NCI-H510A (cell line): ENCODE measurements at places on chromosomes 4 and X.
A peak's percentile ranks its signal among the peaks of the same experiment; 100 is the strongest.

DNA sequence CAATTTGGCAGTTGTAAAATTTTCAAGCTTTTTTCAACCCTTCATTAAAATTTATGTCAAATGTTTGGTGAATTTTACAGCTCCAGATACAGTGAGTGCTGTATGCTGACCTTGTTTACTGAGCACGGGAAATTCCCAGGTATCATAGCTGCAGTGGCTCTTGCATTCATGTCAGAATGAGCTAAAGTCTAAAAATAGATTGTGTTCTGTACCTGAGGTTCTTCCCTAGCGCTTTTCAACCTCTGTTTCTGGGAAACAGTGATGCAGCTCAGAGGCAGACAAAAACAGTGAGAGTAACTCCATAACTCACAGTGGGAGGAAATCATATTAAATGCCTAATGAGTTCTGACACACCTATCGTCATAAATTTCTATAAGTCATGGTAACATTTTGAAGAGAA is 393.8 kb upstream of the GNPDA2 start:
- DNase-seq: peak; percentile 3

GRCh38 chrX:38880296-38880854 is 79.1 kb downstream of the MID1IP1 start:
- DNase-seq: peak; percentile 8

DNA sequence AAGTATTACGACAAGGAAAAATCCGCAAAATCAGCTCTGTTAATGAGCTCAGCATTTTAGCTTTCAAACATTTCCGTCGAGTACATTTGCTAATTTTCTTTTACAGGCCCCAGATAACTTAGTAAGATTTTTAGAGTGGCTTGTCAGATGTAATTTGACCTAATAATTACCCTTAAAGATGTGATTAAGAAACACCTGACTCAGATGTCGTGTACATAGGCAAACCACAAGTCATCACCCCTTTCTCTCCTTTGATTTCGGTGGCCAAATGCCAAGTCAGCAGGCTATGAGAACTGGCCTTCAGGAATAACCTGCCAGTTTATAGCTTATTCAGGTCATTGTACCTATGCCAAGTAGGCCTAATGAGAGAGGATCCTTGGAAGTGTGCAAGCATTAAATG is 369.6 kb downstream of the PCDH7 start:
- DNase-seq: peak; percentile 19

GRCh38 chrX:69229436-69229835 is 64.2 kb upstream of the PJA1 start:
- no peak for DNase-seq

DNA sequence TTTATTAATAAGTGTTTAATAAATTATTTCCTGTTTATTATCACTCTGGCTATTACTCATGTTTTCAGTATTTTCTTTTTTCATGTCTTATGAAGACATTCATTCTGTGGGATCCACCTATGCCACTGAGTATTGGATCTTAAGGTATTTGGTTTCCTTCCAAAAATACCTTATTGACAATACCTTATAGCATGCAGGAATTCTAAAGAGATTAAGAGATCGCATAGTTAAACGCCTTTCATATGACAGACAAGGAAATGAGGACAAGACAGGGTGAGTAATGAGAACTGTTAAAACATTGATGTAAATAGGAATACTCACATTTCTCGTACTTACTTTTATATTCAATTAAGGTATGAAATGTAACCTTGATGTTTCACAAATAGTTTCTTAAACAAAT is 38.2 kb upstream of the TMPRSS11B start:
- DNase-seq: no peak

GRCh38 chr4:163485589-163485988 is 8.9 kb upstream of the TMA16 start:
- no peak for DNase-seq

GRCh38 chr4:110487873-110488272 is 11.9 kb downstream of the ENPEP start:
- DNase-seq: no peak

GRCh38 chr4:5515646-5516045 is 192.7 kb downstream of the EVC2 start:
- DNase-seq: no peak

GRCh38 chrX:132004728-132005127 is 18.4 kb upstream of the STK26 start:
- DNase-seq: no peak

- no peak for DNase-seq
Observed at GRCh38 chr4:45215976-45216542, 489.7 kb upstream of the GNPDA2 start.

GRCh38 chr4:149166365-149166764 is 649.3 kb downstream of the IQCM start:
- no peak for DNase-seq

- DNase-seq: no peak
Observed at GRCh38 chr4:41455206-41455605, 82.8 kb upstream of the LIMCH1 start.

DNA sequence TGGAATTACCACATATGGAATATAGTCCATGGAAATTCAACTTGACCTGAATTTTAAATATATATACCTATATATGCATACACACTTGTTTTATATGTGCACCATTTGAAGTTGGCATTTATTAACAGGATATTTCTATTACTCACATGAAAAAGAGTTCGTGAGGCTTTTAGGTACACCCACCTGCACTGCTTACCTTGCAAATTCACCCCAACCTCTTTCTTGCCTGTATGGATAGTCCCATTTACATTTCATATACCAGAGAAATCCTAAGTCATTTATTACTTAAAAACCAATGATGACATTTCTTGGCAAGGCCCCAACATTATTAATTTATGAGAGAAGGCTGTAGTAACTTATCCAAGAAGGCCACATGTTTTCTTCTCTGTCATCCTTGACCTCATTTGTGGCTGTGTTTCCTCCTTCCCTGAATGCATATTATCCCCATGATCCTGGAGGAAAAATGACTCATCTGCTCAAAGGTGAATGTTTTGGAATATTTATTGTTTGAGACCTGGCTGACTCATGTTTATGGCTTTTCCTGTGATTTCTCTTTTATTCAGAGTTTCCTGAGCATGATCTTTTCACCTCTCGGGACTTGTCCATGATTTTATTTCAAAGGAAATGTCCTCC is 62.2 kb upstream of the FAM241A start:
- no peak for DNase-seq

- no peak for DNase-seq
Observed at GRCh38 chr4:158202481-158202880, 7.8 kb upstream of the TMEM144 start.

- DNase-seq: no peak
Observed at GRCh38 chr4:142318280-142318679, 527.8 kb downstream of the INPP4B start.

GRCh38 chrX:33721927-33722326 is 410.2 kb downstream of the FAM47A start:
- DNase-seq: no peak

- DNase-seq: no peak
Observed at GRCh38 chr4:16157609-16158503, 68.4 kb downstream of the TAPT1 start.

- DNase-seq: no peak
Observed at GRCh38 chr4:32133734-32134133, 1413.6 kb downstream of the PCDH7 start.
